Activated naive CD8-positive, alpha-beta T cell treated with anti-CD3 and anti-CD28 coated beads, Interleukin-2, amount 10 ng/mL, durations not matched to agents 7 days and 5 days (primary cell): ENCODE measurements at places on chromosomes 11 and 22. TPM values are rescaled to one million over a fixed set of nuclear protein-coding genes. Genes with fewer than 3 reads are reported as not detected.

Gene TPBGL
- 0.14 TPM for total RNA-seq

Gene PATE1
- not detected for total RNA-seq

Gene GLYATL1
- not detected for total RNA-seq

Gene FGF19
- not detected for total RNA-seq

Gene LDLRAD3
- total RNA-seq, result not detected

Gene APOL5
- total RNA-seq, result not detected

Gene CLNS1A
- 101 TPM for total RNA-seq

Gene EXPH5
- 2.5 TPM for total RNA-seq

Gene OR51D1
- not detected for total RNA-seq

Gene CPT1B
- total RNA-seq, result 85.2 TPM

Gene MS4A1
- 9.0 TPM for total RNA-seq

DNA sequence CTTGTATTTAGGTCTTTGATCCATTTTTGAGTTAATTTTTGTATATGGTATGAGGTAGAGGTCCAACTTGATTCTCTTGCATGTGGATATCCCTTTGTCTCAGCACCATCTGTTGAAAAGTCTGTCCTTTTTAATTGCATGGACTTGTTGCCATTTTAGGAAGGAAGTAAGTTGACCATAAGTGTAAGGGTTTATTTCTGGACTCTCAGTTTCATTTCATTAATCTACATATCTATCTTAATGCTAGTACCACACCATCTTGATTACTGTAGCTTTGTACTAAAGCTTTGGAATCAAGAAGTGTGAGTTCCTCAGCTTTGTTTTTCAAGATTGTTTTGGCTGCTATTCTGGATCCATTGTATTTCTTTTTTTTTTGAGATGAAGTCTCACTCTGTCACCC, 31.4 kb downstream of the CBL start:
- DNase-seq, result no peak

GRCh38 chr11:69950120-69950519, 128.0 kb upstream of the ANO1 start:
- DNase-seq, result no peak

DNA sequence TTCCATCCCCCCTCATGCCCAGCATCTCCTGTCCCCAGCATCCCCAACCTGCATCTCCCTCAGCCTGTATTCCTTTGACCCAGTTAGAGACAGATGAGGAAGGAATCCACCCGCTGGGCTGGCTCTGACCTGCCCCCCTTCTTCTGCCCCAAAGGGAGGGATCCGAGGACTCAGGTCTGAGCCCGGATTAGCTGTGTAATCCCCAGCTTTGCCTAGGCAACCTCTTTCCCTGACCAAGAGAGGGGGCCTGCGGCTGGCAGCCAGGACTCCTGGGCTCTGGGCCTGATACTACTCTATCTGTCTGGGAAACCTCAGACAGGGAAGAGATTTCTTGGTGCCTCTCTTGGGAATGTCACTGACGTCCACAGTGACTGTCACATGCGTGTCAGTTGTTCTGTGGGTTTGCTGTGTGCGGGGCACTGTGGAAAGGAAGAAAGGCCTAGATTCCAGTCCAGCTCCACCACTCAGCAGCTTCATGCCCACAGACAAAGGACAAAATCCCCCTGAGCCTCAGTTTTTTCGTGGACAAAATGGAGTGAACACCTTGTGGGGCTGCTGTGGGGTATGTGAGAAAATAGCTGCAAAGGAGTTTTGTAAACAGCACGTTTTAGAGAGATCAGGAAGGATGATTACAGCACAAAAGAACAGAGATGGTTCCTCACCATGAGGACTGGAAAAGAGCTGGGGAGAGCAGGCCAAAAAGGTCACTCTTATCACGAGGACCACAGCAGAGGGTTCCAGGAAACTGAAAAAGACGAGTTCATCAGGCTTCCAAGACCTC, 1.3 kb upstream of the NDUFV1 start:
- DNase-seq, result no peak

- DNase-seq, result no peak
Measured at GRCh38 chr11:96172604-96173003, 170.4 kb downstream of the MAML2 start.

GRCh38 chr22:37922191-37922590, 16.1 kb downstream of the MICALL1 start:
- no peak for DNase-seq

DNA sequence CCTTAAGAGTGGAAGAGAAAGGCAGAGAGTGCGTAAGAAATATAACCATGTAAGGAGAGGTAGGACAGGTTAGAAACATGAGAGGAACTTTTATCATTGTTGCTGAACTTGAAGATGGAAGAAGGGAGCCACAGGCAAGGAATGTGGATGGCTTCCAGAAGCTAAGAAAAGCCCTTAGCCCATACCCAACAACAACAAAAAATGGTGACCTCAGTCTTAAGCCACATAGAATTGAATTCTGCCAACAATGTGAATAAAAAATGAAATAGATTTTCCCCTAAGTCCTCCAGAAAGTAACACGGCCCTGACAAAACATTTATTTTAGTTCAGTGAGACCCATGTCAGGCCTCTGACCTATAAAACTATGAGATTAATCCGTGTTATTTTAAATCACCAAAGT, 767.3 kb downstream of the FAM181B start:
- no peak for DNase-seq

DNA sequence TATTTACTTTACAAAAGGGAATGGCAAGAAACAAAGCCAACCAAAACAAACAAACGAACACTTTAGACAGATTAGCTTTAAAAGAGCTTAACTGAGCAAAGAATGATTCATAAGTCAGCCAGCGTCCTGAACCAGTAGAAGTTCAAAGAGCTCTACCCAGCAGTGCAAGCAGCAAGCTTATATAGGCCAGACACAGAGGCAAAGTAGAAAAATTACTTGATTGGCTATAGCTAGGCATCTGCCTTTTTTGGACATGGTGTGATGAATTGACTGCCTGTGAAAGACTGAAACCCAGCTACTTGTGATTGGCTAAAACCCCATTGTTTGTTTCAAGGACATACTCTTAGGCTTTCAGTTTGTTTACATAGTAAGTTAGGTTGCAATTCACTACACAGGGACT, 2120.0 kb upstream of the RAG2 start:
- no peak for DNase-seq

- no peak for DNase-seq
Measured at GRCh38 chr11:12581923-12582322, 92.3 kb upstream of the TEAD1 start.

DNA sequence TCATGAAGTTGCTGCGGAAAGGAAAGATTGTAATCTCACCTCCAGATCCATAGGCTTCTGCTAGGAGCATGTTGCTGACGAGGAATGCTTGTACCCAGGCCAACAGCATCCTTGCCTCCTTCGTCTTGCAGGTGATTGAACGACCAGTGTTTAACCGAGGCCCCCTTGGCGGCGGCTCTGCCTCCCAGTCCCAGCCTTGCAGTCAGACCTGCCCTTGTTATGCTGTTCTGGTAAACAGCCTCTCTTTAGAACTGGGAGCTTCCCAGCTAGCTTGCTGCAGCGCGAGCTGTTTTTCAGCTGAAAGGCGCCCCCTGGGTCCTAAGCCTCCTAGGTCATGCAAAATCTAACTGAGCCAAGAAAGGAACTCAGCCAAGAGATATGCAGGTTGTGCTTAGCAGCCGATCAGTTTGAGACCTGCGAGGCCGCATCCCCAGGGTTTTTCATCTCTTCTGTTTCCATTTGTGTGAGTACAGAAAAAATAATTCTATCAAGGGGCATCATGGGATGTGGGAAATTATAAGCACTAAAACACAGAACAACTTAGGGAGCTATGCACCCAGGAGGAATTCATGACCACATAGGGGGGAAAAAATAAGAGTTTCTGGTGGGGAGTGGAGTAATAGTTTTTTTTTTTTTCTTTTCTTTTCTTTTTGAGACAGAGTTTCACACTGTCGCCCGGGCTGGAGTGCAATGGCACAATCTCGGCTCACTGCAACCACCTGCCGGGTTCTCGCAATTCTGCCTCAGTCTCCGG, at the start of gene PIK3IP1:
TSS of gene PIK3IP1 (minus strand) at position 253 of the 754 bp plus-strand sequence. CDS start at position 109, 144 bp downstream.
- DNase-seq, result peak; percentile 78

GRCh38 chr22:40920526-40920925, 30.7 kb upstream of the RBX1 start:
- no peak for DNase-seq

DNA sequence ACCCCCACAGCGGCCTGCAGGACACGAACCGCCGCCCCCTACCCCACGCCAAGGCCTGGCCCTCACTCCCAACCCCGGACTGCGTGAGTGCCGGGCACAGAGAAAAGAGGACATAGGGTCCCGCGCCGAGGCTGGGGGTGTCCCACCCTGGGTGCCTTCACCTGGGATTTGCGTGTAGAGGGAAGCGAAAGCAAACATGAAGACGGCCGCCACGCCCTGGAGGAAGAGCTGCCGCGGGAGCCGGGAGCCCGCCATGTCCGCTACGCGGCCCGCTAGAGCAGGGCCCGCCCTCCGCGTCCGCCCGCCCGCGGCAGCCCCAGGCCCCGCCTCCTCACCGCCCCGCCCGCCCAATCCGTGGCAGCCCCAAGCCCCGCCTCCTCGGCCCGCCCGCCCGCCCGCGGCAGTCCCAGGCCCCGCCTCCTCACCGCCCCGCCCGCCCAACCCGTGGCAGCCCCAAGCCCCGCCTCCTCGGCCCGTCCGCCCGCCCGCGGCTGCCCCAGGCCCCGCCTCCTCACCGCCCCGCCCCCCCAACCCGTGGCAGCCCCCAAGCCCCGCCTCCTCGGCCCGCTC, at the start of gene LMF2:
TSS of gene LMF2 (minus strand) at position 282 of the 570 bp plus-strand sequence. CDS start at position 255, 27 bp downstream.
- DNase-seq, result peak; percentile 96
